Left lung (tissue), 14 donors: ENCODE measurements at places on chromosomes 11 and 22. TPM values are rescaled to one million over a fixed set of nuclear protein-coding genes. Genes with fewer than 3 reads are reported as not detected.

Gene OR5A2
- total RNA-seq = not detected

- peaks cover 66% of the 10 kb centered on the region for H3K27me3 ChIP-seq
- no peaks in the 10 kb centered on the region for H3K4me1 ChIP-seq
- no peak overlapping the region for H3K27ac ChIP-seq
- peak overlapping the region; percentile 32 for H3K4me3 ChIP-seq
- no peak for DNase-seq
Observed at GRCh38 chr22:18970176-18970947, 34.3 kb upstream of the PRODH start.

Gene TMEM86A
- 5.8 TPM for total RNA-seq

DNA sequence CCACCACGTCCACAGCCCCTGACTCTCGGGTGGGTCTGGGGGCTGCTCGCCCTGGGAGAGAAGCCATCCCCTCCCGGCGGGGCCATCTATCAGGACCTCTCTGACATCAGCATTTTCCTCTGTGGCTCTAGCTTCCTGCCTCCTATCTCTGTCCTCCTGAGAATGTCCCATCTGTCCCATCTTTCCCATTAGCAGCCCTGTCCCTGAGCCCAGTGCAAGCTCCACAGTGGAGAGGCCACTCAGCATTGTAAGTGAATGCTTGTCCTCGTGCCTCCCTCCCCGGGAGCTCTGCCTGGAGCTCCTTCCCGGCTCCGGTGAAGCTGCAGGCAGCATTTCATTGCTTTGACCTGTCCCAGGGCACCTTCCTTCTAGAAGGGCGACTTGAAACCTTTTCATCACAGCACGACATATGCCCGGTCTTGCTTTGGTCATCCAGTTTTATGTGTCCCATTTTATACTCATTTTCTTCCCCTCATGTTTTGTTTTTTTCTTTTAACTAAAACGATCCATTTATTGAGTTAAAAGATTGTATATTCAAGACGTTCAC, 49.7 kb downstream of the RTN4R start:
- H3K36me3 ChIP-seq = no peaks in the 10 kb centered on the region
- H3K4me3 ChIP-seq = no peak overlapping the region
- H3K4me1 ChIP-seq = peaks cover 4% of the 10 kb centered on the region
- H3K27ac ChIP-seq = no peak overlapping the region
- no peak for DNase-seq
- no peaks in the 10 kb centered on the region for H3K27me3 ChIP-seq

DNA sequence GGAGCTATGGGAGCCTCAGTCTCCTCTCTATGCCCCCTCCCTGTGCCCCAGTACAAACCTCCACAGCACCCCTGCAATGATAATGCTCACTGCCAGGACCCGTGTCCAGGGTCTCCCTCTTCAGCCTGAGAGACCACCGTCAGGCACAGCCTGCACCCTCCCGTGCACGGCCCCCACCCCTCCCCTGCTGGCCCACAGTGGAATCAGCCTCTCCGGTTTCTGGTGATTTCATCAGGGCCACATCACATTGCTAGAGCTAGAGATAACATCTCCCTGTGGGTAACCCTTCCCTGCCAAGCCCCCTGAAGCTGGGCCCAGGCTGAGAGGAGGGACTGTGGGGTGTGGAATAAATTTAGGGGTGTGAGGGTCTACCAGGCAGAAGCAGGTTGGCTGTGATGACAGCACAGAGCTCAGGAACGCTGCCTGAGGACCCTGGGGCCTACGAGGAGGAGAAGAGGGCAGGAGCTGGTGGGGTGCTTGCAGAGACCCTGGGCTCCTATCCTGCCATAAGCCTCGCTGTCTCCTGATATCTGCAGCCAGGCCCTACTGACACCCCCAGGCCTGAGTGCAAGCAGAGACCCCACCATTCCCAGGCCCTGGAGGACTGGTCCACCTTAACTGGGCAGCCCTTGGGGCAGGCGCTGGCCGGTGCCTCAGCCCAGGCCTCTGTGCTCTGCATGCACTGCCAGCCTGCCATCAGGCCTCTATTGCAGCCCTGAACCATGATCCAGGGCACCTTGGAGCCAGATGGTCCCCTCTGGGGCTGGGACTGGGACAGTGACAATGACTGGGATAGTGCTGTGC, at the start of gene KLHDC7B:
Gene KLHDC7B, plus strand, starts transcription at position 378 of the 804 bp plus-strand sequence. Its CDS starts 345 bp downstream, at position 723.
- no peak within 1 kb of the TSS for H3K4me3 ChIP-seq
- H3K36me3 ChIP-seq = no peaks in the 10 kb centered on the region
- no peak for DNase-seq
- H3K27ac ChIP-seq = peak within 1 kb of the TSS; percentile 100
- H3K4me1 ChIP-seq = peaks cover 73% of the 10 kb centered on the region

GRCh38 chr22:25475257-25476022, 89.0 kb upstream of the GRK3 start:
- H3K27me3 ChIP-seq = no peaks in the 10 kb centered on the region
- no peak overlapping the region for H3K4me3 ChIP-seq
- H3K4me1 ChIP-seq = peaks cover 3% of the 10 kb centered on the region
- no peak overlapping the region for H3K27ac ChIP-seq
- DNase-seq = peak; percentile 93

DNA sequence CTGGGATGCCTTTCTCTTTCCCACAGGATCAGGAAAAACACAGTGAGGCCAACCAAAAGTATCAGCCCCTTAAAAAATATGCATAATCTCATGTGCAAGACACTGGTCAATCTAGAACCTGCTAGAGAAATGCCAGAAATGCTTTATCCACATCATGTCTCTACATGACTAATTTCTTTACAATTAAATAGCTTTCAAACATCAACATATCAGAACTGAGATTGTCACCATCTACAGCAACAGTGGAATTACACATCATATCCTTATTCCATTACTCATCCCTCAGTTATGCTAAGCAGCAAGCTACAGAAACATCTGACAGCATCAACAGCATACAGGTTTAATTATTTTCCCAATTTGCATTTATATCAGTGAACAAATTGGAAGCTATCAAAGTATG, 78.8 kb downstream of the DDIAS start:
- no peak overlapping the region for H3K4me3 ChIP-seq
- peaks cover 8% of the 10 kb centered on the region for H3K36me3 ChIP-seq
- no peak overlapping the region for H3K27ac ChIP-seq
- H3K4me1 ChIP-seq = no peaks in the 10 kb centered on the region
- no peaks in the 10 kb centered on the region for H3K27me3 ChIP-seq

GRCh38 chr11:13145461-13145860, 132.1 kb upstream of the BMAL1 start:
- H3K27ac ChIP-seq = no peak overlapping the region
- no peaks in the 10 kb centered on the region for H3K4me1 ChIP-seq
- H3K36me3 ChIP-seq = no peaks in the 10 kb centered on the region
- no peaks in the 10 kb centered on the region for H3K27me3 ChIP-seq
- no peak for DNase-seq

DNA sequence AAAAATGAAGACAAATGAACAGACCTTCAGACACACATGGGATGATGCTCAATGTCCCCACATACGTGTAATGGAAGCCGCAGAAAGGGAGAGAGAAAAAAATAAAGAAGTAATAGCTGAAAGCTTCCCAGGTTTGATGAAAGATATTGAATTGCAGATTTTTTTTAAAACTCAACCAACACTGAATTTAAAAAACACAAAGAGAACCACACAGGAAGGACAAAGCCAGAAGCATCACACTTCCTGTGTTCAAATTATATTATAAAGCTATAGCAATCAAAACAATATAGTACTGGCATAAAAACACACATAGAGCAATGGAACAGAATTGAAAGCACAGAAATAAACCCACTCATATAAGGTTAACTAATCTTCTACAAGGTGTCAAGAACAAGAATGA, 26.5 kb downstream of the TMEM45B start:
- H3K4me1 ChIP-seq = no peaks in the 10 kb centered on the region
- H3K36me3 ChIP-seq = no peaks in the 10 kb centered on the region
- H3K27ac ChIP-seq = no peak overlapping the region
- H3K27me3 ChIP-seq = no peaks in the 10 kb centered on the region

DNA sequence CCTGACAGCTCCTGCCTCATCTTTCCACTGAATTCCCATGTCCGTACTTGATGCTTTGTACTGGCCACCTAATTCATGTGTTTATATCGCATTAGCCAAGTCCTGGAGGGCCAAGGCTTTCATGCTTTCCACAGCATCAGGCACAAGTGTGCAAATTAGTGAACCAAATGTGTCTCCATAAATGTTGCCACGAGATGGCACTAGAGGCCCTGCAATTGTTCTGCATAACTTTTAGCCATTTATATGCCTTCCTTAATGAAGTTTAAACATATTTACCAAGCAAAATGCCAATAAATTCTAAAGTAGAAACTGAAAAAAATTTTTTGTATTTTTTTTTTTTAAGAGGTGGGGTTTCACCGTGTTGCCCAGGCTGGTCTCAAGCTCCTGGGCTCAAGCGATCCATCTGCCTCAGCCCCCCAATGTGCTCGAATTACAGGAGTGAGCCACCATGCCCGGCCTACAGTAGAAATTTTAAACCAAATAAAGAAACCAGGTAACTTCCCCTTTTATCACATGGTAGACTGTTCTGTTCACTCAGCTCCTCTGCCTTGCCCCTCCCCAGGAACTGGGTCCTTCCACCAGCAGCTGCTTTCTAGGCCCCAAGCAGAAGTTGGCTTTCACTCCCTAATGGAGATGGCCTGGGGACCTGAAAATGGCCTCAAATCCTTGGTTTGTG, 20.8 kb upstream of the IL18BP start:
- no peaks in the 10 kb centered on the region for H3K27me3 ChIP-seq
- no peaks in the 10 kb centered on the region for H3K36me3 ChIP-seq
- H3K4me3 ChIP-seq = no peak overlapping the region
- H3K27ac ChIP-seq = no peak overlapping the region

DNA sequence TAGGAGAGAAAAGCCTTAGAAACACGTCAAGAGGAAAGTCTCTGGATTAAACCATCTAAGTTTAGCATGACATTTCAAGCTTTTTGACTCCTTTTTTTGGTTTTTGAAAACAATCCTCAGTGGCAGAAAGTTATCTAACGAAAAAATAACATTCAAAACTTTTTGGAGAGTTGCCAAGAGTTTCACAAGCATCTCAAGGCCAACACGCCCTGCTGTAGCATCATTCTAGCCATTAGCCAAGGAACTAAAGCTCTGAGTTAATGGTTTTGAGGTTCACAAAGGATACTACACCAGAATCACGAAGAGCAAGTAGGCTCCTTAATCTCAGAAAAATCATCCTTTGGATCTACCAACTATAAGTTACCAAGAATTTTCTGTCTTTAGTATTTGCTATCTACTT, 94.8 kb downstream of the PICALM start:
- H3K27me3 ChIP-seq = no peaks in the 10 kb centered on the region
- peaks cover 10% of the 10 kb centered on the region for H3K4me1 ChIP-seq
- no peak overlapping the region for H3K27ac ChIP-seq
- no peak overlapping the region for H3K4me3 ChIP-seq
- no peak for DNase-seq

DNA sequence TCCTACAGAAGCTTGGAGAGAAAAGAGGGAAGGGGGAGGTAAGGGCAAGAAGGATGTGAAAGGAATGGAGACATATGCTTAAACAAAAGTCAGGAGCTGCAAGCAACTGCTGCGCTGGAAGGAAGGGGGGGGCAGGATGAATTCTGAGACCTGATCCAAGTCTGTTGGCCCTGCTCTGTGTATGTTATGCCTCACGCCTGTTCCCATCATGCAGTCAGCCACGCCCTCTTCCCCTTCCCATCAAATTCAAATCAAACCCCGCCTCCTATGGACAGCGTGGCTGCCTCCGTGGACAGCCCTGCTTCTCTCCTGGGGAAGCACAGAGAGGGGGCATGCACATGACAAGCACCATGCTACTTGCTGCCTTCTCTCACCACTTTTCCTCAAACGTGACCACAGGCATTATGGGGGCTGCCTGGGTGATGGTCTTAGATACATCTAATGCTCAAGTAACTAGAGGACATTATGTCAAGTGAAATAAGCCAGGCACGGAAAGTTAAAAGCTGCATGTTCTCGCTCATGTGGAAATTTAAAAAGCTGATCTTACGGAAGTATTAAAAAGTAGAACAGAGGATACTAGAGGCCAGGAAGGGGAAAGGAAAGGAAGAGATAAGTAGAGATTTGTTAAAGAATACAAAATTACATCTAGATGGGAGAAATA, 45.8 kb upstream of the CYP2D6 start:
- H3K27ac ChIP-seq = no peak overlapping the region
- H3K4me1 ChIP-seq = peaks cover 8% of the 10 kb centered on the region
- DNase-seq = no peak
- no peaks in the 10 kb centered on the region for H3K27me3 ChIP-seq
- H3K36me3 ChIP-seq = no peaks in the 10 kb centered on the region

Gene KCNJ4
- not detected for total RNA-seq

GRCh38 chr11:44755556-44756523, 29.1 kb downstream of the TSPAN18 start:
- H3K27ac ChIP-seq = no peak overlapping the region
- H3K27me3 ChIP-seq = no peaks in the 10 kb centered on the region
- H3K4me1 ChIP-seq = no peaks in the 10 kb centered on the region
- H3K36me3 ChIP-seq = no peaks in the 10 kb centered on the region
- H3K4me3 ChIP-seq = no peak overlapping the region

- no peak overlapping the region for H3K27ac ChIP-seq
- H3K4me3 ChIP-seq = no peak overlapping the region
- DNase-seq = no peak
- no peaks in the 10 kb centered on the region for H3K4me1 ChIP-seq
Observed at GRCh38 chr11:134939905-134940304, 527.9 kb upstream of the B3GAT1 start.

DNA sequence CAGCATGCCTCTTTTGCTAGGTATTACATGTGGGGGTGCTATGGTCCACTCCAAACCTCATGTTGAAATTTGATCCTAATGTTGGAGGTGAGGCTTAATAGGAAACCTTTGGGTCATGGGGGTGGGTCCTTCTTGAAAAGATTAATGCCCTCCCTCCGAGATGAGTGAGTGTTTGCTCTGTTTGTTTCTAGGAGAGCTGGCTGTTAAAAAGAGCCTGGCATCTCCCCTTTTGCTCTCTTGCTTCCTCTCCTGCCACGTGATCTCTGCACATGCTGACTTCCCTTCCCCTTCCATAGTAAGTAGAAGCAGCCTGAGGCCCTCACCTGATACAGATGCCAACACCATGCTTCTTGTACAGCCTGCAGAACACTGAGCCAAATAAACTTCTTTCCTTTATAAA, 104.5 kb downstream of the FAT3 start:
- H3K27ac ChIP-seq = no peak overlapping the region
- no peaks in the 10 kb centered on the region for H3K27me3 ChIP-seq
- H3K4me3 ChIP-seq = no peak overlapping the region
- no peaks in the 10 kb centered on the region for H3K4me1 ChIP-seq
- H3K36me3 ChIP-seq = no peaks in the 10 kb centered on the region

DNA sequence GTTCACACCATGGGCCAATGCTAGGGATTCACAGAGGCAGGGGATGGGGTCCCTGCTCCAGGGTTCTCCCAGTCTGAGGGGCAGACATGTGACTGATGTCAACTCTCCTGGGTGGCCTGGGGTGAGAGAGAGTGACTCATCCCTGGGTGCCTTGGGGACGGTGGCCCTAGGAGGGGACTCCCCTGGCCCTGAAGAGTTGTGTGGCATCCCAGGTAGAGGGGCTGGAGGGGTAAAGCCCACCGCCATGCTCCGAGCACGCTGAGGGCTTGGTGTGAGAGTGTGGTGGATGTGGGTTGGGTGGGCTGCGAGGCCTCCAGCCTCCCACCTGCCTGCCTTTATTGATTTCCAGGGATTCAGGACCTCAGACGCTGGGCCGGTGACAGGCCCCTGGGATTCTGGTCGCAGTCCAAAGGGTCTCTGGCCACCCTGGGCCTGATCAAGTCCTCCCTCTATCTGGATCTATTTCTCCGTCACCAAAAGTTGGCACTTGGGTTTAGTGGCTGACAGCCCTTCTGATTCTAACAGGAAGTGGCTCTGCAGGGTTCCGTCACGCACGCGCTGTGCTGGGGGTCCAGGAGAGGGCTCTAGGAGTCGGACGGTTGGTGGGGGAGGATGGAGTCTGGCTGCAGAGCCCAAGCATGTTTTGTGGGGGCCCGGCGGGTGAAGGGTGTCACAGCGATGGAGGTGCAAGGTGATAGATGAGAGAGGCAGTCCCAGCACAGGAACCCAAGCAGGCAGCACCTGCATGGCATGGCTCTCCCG, 27.3 kb upstream of the WNT7B start:
- no peaks in the 10 kb centered on the region for H3K36me3 ChIP-seq
- H3K4me1 ChIP-seq = peaks cover 56% of the 10 kb centered on the region
- no peak overlapping the region for H3K27ac ChIP-seq
- H3K4me3 ChIP-seq = no peak overlapping the region
- DNase-seq = peak; percentile 40
